Right lobe of liver (tissue), 6 donors: ENCODE measurements at places on chromosomes 4 and X. TPM values are rescaled to one million over a fixed set of nuclear protein-coding genes. Genes with fewer than 3 reads are reported as not detected.

Gene COL4A6
- total RNA-seq = not detected

GRCh38 chr4:16896881-16897750 is 1.3 kb downstream of the LDB2 start:
- no peaks in the 10 kb centered on the region for H3K4me1 ChIP-seq
- no peaks in the 10 kb centered on the region for H3K27me3 ChIP-seq
- no peaks in the 10 kb centered on the region for H3K36me3 ChIP-seq
- peak overlapping the region; percentile 27 for H3K27ac ChIP-seq

Gene CDS1
- 0.12 TPM for total RNA-seq

DNA sequence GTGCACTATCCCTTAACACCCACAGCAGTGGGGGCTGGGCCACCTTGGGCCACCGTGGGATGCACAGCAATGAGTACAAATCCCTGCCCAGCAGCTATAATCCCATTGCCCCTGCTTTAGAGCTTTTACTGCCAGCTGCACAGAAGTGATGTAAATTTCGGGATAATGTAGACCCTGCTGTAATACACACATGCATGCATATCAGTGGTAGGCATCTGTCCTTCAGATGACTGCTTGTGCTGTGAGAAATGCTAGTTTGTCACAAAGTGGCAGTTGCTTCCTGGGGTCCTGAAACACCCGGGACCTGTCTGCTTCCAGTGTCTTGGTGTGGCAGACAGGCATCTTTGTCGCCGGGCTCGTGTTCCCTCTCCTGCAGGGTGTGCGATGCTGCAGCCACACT is 14.1 kb downstream of the NSG1 start:
- DNase-seq = no peak
- H3K36me3 ChIP-seq = no peaks in the 10 kb centered on the region
- no peak overlapping the region for H3K4me3 ChIP-seq
- H3K4me1 ChIP-seq = no peaks in the 10 kb centered on the region
- H3K27ac ChIP-seq = no peak overlapping the region

DNA sequence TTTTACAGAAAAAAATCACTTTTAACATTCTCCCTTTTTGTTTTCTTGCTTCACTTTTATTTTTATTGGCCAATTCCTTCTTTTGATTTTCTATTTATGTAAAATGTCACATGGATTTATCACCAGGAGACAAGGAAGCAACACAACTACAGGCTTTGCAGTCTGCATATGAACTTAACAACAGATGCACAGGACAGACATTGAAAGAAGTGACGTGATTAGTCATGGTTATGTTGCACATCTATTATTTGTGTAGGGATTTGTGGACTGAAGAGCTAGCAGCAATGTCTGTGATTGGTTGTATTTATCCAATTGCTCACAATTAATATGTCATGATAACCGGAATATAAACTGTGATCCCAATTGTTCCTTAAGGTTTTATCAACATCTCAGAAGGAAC is 147.8 kb upstream of the KLF3 start:
- no peaks in the 10 kb centered on the region for H3K4me1 ChIP-seq
- no peak for DNase-seq
- no peak overlapping the region for H3K4me3 ChIP-seq
- H3K27me3 ChIP-seq = no peaks in the 10 kb centered on the region
